GM06990 (cell line): ENCODE measurements at places on chromosomes 3 and 15.

- no peak for DNase-seq
Observed at GRCh38 chr3:133464573-133464972, 64.7 kb downstream of the BFSP2 start.

- DNase-seq, result no peak
Observed at GRCh38 chr3:152672320-152672649, 162.6 kb upstream of the P2RY1 start.

DNA sequence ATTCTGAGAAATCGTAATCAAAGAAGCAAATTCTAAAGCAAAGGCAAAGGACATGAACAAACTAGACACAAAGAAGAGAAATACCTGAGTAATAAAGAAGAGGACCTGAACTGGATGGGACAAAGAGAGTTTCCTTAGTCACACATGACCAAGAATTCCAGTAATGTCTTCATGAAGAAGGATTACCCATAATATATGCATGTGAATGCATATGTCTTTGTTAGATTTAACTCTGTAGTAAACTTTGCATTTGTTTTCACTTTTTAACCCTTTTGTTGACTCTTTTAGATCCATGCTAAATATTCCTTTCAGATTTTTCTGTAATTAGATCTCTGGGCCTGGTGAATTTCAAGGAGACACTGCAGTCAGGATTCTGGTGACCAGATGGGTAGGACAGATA lies 279.8 kb downstream of the ARRDC4 start:
- no peak for DNase-seq

GRCh38 chr3:55283441-55283925 lies 203.6 kb downstream of the WNT5A start:
- DNase-seq, result no peak

- DNase-seq, result no peak
Observed at GRCh38 chr15:63331456-63331855, 50.2 kb downstream of the CA12 start.

GRCh38 chr3:177084616-177085015 lies 112.7 kb downstream of the TBL1XR1 start:
- no peak for DNase-seq

DNA sequence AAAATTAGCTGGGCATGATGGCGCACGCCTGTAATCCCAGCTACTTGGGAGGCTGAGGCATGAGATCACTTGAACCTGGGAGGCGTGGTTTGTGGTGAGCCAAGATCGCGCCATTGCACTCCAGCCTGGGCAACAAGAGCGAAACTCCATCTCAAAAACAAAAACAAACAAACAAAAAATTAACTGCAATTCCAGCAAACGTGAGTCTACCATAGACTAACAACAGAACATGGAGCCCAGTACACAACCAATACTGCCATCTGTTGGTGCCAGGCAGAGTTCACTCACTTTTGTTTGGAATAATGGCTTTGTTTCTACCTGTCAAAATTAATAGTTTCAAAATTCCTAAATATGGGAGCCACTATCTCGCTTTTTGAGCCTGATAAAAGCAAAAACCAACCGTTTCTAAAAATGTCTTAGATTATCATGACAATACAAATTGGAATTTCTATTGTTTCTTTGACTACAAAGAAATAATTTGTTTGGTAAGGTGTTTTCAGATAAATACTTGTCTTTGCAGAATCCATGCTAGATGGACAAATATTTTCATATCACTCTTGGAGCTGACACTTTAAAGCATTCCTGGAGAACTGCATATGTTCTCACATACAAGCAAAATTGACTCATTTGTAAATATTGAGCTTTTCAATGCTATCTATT lies 45.0 kb downstream of the GPR176 start:
- DNase-seq, result peak; percentile 27

DNA sequence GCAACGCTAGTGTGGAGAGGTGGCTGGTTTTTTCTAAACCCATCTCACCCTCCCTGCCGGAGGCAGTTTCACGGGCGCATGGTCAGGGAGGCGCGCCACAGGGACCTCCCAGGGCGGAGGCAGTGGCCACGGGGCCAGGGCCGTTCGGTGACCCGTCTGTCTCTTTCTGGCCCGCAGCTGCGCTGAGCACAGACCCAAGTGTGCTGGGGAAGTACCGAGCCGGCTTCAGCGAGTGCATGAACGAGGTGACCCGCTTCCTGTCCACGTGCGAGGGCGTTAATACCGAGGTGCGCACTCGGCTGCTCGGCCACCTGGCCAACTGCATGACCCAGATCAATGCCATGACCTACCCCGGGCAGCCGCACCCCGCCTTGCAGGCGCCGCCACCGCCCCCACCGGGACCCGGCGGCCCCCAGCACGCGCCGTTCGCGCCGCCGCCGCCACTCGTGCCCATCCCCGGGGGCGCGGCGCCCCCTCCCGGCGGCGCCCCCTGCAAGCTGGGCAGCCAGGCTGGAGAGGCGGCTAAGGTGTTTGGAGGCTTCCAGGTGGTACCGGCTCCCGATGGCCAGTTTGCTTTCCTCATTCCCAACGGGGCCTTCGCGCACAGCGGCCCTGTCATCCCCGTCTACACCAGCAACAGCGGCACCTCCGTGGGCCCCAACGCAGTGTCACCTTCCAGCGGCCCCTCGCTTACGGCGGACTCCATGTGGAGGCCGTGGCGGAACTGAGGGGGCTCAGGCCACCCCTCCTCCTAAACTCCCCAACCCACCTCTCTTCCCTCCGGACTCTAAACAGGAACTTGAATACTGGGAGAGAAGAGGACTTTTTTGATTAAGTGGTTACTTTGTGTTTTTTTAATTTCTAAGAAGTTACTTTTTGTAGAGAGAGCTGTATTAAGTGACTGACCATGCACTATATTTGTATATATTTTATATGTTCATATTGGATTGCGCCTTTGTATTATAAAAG lies 1.8 kb downstream of the HES1 start:
- DNase-seq, result peak; percentile 84

GRCh38 chr3:159824333-159824732 lies 164.3 kb upstream of the IL12A start:
- no peak for DNase-seq

- no peak for DNase-seq
Observed at GRCh38 chr15:43796566-43796965, 3.5 kb downstream of the SERINC4 start.

DNA sequence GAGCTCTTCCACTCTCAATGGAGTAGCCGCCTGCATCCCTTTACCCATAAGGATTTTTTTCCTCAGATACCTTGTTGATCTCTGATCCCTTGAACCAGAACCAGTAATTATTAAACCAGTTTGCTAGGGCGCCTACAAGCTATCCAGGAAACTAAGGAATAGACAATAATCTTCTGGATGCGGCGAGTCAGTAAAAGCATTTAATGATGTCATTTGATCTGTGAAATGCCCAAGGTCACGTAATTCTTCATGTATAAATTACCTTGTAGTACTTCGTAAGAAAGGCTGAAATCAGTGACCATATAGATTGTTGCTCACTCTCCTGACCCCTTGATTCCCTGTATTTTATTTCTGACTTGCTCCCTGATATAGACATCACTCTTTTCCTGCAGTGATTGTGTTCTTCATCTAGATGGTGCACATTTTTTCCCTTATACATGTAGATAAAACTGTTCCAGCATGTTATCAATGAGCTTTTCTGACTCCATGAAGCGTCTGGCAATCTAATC lies 548.6 kb upstream of the NAALADL2 start:
- DNase-seq, result no peak

DNA sequence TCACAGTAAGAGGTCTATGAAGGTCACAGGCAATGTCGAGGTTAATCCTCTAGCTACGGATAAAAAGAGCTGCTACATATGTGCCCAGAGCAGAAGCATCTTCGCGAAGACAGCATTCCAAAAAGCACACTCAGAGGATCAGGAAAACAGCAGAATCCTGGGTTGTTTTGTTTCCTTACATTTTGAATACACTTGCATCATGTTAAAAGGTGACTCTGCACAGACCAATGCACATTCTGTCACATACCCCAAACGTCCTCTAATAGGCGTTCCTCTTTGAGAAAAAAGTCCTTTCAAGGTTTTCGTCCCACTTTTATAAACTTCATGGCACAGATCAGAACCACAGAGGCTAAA lies 52.7 kb downstream of the VGLL4 start:
- DNase-seq, result no peak

GRCh38 chr3:122618614-122619013 lies 41.2 kb downstream of the PARP15 start:
- DNase-seq, result no peak
